ENCODE measurements at places on chromosomes 6 and 20.

- peak; percentile 46 for DNase-seq
Observed at GRCh38 chr6:5995949-5996713, 10.6 kb downstream of the NRN1 start.

GRCh38 chr20:3679749-3680700, 1.8 kb downstream of the ADAM33 start:
- DNase-seq: peak; percentile 89

- no peak for DNase-seq
Observed at GRCh38 chr20:63896264-63897105, 1.6 kb downstream of the DNAJC5 start.

- DNase-seq: no peak
Observed at GRCh38 chr6:113662688-113663333, 194.3 kb upstream of the MARCKS start.
